A549 treated with DMSO at 1 μM for 4 hours (cell line): ENCODE measurements at places on chromosomes 6 and 20. TPM values are rescaled to one million over a fixed set of nuclear protein-coding genes. Genes with fewer than 3 reads are reported as not detected.

The SLC35F1 gene
- total RNA-seq: 0.02 TPM in 1 of 5 replicates, not detected in the others

The PRDM13 gene
- total RNA-seq: 0.83 to 1.2 TPM (median 0.93 TPM) in 5 replicates

The FAM217A gene
- total RNA-seq: not detected in 5 replicates

The OTOR gene
- total RNA-seq: not detected in 5 replicates

The MUCL3 gene
- total RNA-seq: 0.02 to 0.05 TPM (median 0.03 TPM) in 3 of 5 replicates, not detected in the others

The PAX1 gene
- 0.05 TPM in 1 of 5 replicates, not detected in the others for total RNA-seq

The C20orf144 gene
- 0.05 to 0.15 TPM (median 0.10 TPM) in 3 of 5 replicates, not detected in the others for total RNA-seq

The ARFGEF2 gene
- total RNA-seq: 13.6 to 18.2 TPM (median 16.5 TPM) in 5 replicates

The LHFPL5 gene
- 0.11 to 0.34 TPM (median 0.16 TPM) in 4 of 5 replicates, not detected in the other for total RNA-seq

The KHDC1L gene
- 0.20 to 0.81 TPM (median 0.35 TPM) in 4 of 5 replicates, not detected in the other for total RNA-seq

The LY6G6F gene
- not detected in 5 replicates for total RNA-seq

The KCNK16 gene
- not detected in 5 replicates for total RNA-seq

The RAD21L1 gene
- 0.05 to 0.12 TPM in 2 of 5 replicates, not detected in the others for total RNA-seq

The ZBTB12 gene
- 3.5 to 5.5 TPM (median 4.8 TPM) in 5 replicates for total RNA-seq

The DSTN gene
- 646 to 804 TPM (median 743 TPM) in 5 replicates for total RNA-seq

The SLC22A1 gene
- 1.2 to 2.7 TPM (median 1.9 TPM) in 5 replicates for total RNA-seq

The ARFGEF3 gene
- total RNA-seq: 0.57 to 0.77 TPM (median 0.67 TPM) in 5 replicates

The FIG4 gene
- 3.9 to 5.0 TPM (median 4.3 TPM) in 5 replicates for total RNA-seq

The DAAM2 gene
- total RNA-seq: 0.02 TPM in 1 of 5 replicates, not detected in the others

The TMEM74B gene
- 3.6 to 4.7 TPM (median 3.9 TPM) in 5 replicates for total RNA-seq

The SMPDL3A gene
- 1.8 to 3.4 TPM (median 2.6 TPM) in 5 replicates for total RNA-seq

The RNF182 gene
- 2.9 to 4.0 TPM (median 3.4 TPM) in 5 replicates for total RNA-seq

The EYA4 gene
- total RNA-seq: 9.3 to 13.7 TPM (median 12.8 TPM) in 5 replicates

The LINC00237 gene
- total RNA-seq: not detected in 5 replicates
